Dorsolateral prefrontal cortex (tissue), 122 donors: ENCODE measurements at places on chromosomes 5 and 9.

GRCh38 chr5:141669520-141669919 lies 12.5 kb downstream of the ARAP3 start:
- DNase-seq, result no peak

GRCh38 chr9:72600671-72601070 lies 79.3 kb downstream of the TMC1 start:
- no peak for DNase-seq

- no peak for DNase-seq
These were observed 289.8 kb upstream of the ANKRD55 start for GRCh38 chr5:56522960-56523359.

DNA sequence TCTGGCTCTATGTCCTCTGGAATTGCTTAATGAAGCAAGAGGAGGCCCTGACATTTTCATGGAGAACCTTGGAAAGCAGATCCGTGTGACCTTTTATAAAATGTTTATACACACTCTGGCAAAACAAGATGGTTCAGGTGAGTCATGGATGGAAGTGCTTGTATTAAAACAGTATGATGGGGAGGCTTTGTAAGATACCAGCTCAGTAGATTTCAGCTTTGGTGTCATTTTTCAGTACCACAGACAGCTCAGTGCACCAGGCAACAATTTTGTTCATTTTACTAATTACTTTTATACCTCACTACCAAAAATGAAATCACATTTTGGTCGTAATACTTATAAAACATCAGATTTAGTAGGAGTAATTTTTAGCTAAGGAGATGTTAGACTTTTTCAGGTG lies 5.2 kb downstream of the KCNN2 start:
- no peak for DNase-seq

DNA sequence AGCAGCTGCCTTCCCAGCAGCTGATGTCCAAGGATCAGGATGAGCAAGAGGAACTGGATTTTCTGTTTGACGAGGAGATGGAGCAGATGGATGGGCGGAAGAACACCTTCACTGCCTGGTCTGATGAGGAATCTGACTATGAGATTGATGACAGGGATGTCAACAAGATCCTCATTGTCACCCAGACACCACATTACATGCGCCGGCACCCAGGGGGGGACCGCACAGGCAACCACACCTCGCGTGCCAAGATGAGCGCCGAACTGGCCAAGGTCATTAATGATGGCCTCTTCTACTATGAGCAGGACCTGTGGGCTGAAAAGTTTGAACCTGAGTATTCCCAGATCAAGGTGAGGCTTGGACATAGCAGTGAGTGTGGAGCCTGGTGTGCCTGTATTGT lies 46.9 kb downstream of the LARP1 start:
- DNase-seq, result no peak

GRCh38 chr5:127602896-127603844 lies 45.7 kb upstream of the CTXN3 start:
- no peak for DNase-seq

GRCh38 chr5:133450286-133450685 lies 162.1 kb downstream of the FSTL4 start:
- no peak for DNase-seq

DNA sequence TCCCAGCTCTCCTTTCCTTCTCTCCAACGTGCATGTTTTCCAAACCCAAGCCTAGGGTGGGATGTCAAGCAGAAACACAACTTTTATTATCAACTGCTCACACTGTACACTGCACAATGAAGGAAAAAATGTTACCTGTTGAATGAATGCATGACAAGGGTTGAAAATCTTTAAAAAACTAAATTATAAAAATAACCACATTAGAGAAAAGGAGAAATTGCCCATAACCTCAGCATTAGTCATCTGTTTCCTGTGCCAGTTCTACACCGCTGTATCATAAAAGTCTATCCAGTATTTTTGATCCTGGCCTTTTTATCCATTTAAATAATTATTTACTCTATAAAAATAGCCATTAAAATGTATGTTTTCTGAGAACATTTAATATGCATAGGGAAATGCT lies 101.1 kb downstream of the APBA1 start:
- DNase-seq, result no peak

DNA sequence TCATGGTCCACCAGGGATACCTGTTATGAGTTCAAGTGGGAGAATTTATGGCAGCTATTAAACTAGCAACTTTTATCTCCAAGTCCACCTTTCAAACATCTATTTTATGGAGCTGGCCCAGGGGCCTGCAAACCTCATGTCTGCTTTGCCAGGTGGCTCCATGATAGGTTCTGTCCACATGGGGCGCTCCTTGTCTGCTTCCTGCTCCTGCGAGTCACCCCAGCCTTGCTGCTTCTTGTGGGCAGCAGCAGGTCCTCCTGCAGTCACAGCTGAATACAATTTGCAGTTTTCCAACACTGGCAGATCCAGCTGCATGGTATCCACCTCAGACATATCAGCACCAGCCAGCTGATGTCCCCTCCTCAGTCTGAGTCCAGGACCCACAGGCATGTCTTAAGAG lies 39.6 kb upstream of the FRRS1L start:
- no peak for DNase-seq

- no peak for DNase-seq
These were observed 663 bp upstream of the SMIM27 start for GRCh38 chr9:32551276-32552051.

GRCh38 chr5:142717582-142718215 lies 31.8 kb upstream of the FGF1 start:
- DNase-seq, result peak; percentile 20

- no peak for DNase-seq
These were observed 175.4 kb downstream of the SLIT3 start for GRCh38 chr5:169125571-169125970.

DNA sequence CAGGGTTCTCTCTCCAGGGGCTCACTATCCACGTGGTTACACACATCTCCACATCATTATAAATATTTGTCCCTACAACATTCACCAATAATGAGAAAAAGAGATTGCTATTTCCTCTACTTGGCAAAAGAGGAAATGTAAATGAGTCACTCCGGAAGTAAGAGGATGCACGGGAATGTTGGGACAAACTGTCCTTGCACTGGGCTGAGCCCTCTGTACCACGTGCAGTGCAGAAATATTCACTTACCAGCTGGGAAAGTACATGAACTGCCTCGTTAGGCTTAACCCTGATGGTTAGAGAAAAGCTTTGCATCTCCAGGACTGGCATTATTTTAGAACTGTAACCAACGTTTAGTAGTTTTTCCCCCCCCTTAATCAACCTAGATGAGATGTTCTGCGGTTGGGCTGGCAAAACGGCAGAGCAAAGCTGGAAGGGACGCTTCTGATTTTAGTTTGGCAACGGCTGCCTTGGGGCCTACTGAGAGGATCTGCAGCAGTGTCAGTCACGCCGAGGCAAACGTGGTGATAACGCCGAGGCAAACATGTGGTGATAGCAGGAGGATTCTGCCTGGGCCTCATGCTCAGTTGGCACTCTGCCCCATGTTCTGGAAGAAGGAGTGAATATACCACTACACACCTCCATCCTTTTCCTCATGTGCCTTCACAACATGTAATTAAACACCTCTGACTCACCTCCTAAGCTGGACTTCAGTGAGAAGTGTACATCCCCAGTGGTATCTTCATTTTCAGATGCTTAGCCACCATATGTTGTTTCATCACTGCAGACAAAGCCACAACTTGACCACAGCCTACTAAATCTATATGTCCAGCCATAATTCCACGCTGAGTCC lies 661.4 kb upstream of the KLF4 start:
- no peak for DNase-seq

DNA sequence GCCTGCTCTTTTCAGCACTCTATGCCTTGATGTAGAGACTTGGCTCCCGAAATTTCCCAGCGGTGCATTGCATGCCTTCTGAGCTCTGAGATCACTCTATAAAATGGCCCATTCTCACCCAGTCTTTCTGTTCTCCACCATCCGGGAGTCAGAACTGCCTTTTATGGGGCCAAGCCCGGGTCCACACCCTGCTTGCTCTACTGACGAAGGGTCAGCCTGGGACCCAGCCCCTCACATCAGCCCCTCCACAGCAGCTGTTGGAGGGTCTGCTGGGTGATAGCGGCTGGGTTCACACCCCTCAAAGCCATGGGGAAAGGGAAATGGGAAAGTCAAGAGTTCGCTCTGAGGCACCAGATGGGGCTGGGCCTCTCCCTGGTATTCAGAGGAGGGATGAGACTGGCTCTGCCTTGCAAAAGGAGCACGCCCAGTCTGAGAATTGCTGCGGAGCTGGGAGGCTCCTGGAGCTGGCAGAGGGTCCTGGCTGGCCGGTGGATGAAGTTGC lies 66.0 kb upstream of the ORM1 start:
- no peak for DNase-seq

DNA sequence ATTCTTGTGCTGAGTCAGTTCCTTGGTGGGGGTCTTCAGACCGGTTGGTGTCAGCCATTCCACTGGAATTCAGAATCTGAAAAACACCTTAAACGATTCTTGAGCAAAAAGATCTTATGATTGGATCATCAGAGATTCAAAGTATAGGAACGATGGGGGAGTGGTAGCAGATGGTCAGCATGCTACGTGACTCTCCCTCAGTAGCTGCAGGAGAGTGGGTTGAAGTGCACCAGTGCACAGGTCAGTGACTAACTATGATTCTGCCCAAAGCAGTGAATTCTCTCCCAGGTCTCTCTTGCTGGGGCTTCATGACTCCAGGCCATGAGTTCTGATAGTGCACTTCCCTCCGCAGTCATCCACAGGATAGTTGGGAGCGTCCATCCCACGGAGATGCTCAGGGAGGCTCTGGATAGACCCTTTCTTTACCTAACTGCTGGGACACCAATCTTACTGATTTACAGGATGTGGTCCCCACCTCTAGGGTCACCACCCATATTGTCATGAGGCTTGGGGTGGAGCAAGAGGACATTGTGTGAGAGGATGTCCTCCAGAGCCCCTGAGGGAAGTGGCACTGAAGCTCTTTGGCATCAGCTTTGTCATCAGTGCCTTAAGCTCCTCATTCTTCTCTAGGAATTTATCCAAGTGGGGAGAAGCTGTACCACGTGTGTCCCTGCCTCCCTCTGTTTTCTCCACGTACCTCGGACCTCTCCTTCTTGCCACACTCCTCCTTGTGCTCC lies 62.0 kb downstream of the RASGRF2 start:
- DNase-seq, result no peak

DNA sequence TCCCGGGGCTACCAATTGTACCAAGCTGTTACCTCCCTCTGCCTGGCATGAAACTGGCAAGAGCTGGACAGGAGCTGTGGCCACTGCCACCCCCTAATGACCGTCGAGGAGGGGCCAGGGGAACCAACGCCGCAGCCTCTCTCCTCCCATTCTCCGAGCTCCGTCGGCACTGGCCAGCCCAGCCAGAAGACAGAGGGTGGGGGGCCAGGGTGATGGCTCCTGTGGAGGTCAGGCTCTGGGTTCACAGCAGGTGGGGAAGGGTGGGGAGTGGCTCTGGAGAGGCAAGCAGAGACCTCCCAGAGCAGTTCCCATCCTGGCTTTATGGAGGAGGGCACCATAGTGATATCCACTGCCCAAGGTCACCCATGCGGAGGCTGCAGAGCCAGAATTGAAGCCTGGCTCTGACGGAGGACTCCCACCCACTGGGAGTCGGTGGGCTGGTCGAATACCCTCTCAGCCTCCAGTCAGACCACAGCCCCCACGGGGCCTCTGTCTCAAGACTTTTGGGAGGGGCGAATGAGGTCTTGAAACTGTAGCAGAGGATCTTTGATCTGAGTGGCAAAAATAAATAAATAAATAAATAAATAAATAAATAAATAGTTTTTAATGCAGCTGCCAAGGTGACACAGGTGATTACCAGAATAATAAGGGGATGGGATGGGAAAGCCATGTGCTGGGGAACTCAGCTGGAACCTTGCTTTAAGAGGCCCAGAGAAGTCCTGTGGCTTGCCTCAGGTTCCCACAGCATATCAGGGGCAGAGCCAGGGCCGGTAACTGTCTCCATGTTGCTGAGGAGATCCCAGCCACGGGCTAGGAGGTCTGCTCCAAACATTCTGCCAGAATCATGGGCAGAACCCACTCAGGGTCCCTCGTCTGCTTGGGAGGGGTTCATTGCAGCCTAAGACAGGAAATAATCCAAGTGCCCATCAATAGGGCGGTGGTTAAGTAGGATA lies 42.5 kb upstream of the NEURL1B start:
- peak; percentile 19 for DNase-seq

DNA sequence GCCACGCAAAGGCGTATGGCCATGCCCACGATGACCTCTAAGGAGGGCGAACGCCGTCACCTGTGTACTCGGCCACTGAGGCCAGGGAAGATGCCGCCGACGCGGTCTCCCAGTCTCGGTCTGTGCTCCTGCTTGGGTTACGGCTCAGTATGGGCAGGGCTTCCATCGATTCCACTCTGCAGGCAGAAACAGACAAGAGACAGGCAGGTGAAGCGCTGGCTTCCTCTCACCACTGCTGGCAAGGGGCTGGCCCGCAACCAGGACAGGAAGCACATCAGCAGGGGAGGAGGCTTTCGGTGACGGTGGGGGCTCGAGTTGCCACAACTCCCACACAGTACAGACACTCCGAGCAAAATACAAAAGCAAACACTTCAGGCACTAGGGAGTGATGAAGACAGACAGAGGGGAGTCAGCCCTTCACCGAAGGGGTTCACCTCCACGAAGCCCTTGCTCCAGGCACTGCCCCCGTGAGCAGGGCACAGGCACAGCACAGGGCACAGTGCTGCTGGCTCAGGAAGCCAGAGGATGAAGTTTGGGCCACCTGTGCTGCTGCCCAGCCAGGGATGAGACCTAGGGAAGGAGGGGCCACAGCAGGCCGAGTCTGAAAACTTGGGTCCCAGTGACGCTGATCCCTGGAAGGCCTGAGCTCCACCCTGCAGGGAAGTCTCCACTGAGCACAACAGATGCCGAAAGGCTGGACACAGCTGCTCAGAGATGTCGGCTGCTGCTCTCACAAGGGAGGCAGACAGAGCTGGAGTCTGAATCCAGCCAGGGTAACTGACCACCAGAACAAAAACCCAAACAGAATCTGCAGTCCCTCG lies 91.3 kb downstream of the CAMSAP1 start:
- DNase-seq, result no peak

GRCh38 chr5:23450187-23450586 lies 57.2 kb upstream of the PRDM9 start:
- DNase-seq, result no peak

- peak; percentile 38 for DNase-seq
These were observed 2.0 kb downstream of the VCAN start for GRCh38 chr5:83473346-83474160.
